Smooth muscle cell of the brain vasculature (primary cell): ENCODE measurements at places on chromosomes 1 and 21.
A peak's percentile ranks its signal among the peaks of the same experiment; 100 is the strongest.

GRCh38 chr1:14332158-14332557 lies 266.3 kb upstream of the KAZN start:
- no peak for DNase-seq

GRCh38 chr1:58307431-58307830 lies 239.1 kb downstream of the OMA1 start:
- DNase-seq, result no peak

DNA sequence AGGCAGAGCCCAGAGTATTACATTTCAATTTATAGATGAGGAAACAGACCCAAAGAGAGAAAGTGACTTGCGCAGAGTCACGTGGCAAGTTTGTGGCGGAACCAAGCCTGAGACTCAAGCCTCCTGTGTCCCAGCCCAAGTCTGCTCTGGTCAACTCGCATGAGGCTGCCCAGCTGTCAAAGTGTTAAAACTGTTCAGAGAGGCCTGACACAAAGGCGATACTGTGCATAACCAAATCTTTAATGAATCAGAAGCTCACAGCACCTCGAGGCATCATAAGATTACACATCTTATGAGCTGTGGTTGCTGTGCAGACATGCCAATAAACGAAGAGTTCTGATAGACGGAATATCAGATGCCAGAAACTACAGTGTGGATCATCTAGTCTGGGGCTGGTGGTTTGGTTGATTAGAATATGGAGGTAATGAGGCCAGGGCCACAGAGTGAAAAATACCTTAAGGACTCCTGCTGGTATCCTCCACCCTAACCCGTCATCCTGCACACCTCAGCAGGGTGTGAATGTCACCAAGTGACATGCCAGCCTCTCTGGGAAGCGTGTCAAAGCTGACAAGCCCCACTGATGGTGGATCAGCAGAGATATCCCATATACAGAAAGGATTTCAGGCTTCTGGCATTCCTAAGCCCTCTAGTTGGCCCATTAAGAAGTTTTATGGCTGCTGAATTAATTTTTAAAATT lies 42.2 kb downstream of the TNNT2 start:
- DNase-seq, result no peak

DNA sequence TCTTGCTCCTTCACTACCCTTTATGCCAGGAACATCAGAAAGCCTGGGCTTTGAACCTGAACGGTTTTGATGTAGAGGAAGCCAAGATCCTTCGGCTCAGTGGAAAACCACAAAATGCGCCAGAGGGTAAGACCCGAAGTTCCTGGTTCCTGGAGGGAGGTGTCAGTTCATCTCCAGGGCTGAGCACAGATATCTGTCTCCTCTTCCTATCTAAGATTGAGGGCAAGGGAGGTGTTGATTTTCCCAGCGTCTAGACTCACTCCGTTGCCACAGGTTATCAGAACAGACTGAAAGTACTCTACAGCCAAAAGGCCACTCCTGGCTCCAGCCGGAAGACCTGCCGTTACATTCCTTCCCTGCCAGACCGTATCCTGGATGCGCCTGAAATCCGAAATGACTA lies 915 bp downstream of the CDC20 start:
- no peak for DNase-seq

- no peak for DNase-seq
Observed at GRCh38 chr1:184152974-184153373, 101.4 kb downstream of the TSEN15 start.

GRCh38 chr21:45724345-45724961 lies 80.9 kb downstream of the PCBP3 start:
- DNase-seq, result peak; percentile 2

- no peak for DNase-seq
Observed at GRCh38 chr1:4416189-4416588, 238.2 kb upstream of the AJAP1 start.

- no peak for DNase-seq
Observed at GRCh38 chr1:110612060-110612745, 6.0 kb upstream of the KCNA2 start.

DNA sequence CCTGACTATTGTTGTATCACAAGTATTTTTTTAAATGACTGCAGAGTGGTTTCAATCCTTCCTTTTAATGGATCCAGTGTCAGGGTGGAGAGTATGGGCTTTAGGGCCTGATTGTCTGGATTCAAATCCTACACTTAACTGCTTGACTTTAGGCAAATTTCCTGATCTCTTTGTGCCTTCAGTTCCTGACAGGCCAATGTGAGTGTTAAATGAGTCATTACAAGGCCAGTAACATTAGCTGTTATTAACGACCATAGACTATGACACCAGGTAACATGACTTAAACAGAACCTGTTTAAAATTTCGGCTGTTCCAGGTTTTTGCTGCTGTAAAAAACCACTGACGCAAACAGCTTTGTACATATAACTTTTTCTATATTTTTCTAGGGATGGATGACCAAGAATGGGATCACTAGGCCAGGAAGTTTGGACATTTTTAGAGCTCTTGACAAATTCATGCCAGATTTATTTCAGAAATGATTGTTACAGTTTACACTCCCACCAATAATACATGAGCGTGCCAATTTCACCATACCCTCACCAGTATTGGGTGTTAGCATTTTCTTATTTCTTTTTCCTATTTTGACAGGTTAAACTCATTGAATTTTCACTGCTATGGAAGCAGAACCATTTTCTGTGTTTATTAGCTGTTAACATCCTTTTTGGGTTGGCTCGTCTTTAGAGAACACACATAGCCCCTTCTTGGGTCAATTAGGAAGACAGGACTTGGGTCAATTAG lies 11.3 kb downstream of the ZNF362 start:
- no peak for DNase-seq

GRCh38 chr1:78606274-78606673 lies 14.0 kb upstream of the IFI44L start:
- DNase-seq, result no peak

- no peak for DNase-seq
Observed at GRCh38 chr1:191530928-191531327, 627.3 kb upstream of the RGS18 start.

DNA sequence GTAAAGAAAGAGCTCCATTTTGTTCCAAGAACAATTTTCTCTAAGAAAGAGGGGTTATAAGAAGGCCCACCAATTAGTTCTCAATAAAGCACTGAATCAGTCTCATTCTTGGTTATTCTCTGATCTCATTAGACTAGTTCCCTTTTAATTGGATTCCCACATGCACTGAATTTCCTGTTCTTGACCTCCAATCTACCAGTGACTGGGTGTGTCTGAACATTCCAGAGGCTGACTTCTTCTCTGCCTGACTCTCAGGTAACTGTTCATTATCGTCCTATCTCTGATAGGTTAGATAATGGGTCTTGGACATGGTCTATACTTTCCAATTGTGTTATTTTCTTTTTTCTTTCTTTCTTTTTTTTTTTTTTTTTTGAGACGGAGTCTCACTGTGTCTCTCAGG lies 22.7 kb downstream of the PTGS2 start:
- DNase-seq, result no peak

- DNase-seq, result no peak
Observed at GRCh38 chr1:9705337-9706093, 54.0 kb downstream of the PIK3CD start.

- DNase-seq, result no peak
Observed at GRCh38 chr1:94068096-94068998, 52.6 kb downstream of the ABCA4 start.

DNA sequence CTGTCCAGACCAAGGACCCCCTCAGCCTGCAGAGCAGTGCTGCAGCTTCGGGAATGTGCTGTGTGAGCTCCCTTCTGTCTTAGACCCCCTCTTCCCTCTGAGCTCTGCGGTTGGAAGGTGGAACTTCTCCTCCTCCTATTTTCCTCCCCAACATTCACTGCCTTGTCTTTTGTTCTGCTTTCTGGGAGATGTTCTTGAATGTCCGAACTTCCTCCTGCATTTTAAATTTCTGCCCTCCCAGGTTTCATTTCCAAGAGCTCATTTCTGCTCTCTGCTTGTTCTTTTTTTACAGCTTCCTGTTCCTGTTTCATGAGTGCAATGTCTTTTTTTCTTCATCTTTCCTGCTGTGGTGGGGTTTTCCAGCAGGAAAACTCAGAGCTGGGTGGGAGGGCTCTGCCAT lies 29.3 kb downstream of the RRP1 start:
- DNase-seq, result no peak

DNA sequence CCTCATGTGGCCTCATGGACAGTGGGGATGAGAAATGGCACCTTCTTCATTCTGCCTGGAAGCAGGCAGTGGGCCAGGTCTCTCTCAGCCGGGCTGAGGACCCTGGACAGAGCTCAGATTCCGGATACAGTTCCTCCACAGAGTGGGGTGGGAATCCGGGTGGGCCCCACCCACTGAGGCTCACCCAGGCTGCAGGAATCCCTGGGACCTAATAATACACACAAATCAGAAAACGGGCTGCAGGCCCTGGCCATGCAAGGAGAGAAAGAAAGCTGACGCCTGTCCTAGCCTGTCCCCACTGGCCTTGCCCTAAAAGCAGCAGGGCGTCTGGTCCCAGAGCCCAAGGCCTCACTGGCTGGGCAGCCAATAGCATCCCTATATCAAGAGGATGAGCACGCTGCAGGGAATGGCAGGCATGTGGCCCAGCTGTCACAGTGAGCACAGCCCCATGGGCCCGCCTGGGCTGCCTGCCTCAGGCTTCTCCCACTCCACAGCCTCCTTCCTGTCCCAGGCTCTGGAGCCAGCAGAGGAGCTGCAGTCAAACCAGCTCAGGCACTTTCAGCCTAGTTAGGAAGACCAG lies 25.3 kb downstream of the ACTA1 start:
- no peak for DNase-seq

- no peak for DNase-seq
Observed at GRCh38 chr21:22223385-22223784, 1225.2 kb downstream of the NCAM2 start.

GRCh38 chr1:147334292-147334691 lies 91.8 kb downstream of the CHD1L start:
- no peak for DNase-seq

DNA sequence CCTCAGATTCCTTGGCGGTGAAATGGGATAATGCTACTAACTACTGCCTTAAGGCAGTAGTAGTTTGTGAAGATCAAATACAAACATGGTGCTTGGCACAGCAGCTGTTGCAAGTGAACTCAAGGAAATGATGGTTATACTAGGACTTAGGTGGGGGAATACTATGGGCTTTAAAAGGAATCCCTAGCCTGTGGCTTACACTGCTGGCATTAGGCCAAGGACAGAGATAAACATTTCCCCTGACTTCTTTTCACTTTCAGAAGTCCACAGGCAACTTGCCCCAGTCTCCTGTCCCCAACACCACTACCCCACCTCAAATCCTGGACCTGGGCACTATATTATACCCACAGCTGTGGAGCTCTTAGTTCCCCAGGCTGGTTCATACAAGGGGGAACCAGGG lies 13.1 kb upstream of the VAMP4 start:
- no peak for DNase-seq

DNA sequence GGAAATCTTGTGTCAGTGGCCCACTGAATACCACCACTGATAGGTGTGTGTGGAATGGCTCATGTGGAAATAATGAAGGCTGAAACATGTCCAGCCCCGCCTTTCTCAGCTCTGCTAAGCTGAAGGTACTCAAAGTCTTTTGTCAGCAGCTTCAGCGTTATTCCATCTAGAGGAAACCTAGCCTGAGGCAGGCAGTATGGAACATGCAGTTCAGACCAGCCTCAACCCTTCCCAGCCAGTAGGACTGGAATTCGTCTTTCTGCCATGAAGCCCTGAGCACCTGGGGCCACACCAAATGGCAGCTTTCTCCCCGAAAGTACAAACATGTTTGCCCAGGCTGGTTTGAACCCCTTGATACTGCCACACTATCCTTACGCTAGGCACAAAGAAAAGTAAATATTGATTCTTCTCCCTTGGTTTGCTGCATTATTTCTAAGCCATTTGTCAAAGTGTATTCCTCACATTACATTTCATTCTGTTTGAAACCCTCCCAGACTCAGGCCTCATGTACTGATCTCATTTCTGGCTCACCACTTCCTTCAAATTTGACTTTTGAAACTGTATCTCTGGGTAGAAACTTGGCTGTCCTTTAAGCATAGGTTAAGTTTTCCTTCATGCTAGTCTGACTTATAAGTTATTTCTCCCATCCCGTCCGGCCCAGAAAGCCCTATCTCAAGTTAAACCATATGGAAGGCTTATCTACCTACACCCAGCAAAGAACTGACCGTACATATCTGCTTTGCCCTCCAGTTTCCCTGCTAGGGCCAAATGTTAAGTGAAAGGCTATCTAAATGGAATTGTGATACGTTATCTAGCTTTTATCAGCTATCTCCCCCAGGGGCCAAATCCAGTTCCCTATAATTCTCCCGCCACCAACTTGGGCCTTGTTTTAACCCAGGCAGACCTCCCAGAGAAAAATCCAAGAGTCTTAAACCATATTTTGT lies 45.7 kb upstream of the HOOK1 start:
- no peak for DNase-seq

GRCh38 chr1:11238311-11238710 lies 24.0 kb downstream of the MTOR start:
- DNase-seq, result no peak

DNA sequence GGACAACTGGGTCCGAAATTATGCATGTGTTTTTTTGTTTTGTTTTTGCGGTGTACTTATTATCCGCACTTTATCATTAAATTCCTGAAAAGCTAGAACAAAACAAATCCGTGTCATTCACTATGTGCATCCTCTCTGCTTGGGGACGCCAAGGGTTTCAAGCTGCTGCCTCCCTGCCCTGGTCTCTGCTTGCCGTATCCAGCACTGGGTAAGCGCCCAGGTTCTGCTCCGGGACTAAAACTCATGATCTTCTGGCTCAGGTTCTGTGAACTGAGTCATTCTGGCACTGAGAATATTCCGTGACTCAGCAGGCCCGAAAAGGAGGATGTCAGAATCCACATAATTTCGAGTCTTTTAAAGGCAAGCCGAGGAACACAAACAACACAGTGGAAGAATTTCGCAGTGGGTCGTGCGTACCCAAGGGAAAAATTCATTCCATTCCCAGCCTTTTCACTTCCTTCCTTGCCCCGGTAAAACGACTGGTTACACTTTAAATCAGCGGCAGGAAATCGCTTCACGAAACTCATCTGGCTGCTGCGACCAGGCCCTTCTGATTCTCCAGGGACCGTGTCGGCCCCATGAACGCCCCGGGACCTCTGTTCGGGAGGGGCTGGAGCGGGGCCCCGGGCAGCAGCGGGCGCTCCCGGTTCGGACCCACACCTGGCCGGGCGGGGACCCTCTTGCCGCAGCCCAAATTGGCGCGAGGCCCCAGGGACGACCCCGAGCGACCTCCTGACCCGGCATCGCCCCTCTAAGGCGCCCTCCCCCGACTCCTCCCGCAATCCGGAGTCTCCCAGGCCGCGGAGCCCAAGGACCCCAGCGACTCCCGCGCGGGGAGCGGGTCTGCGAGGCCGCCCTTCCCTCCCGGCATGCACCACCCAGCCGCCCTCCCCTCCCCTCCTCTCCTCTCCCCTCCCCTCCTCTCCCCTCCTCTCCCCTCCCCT lies 746 bp upstream of the LAMC1 start:
- peak; percentile 93 for DNase-seq

GRCh38 chr1:243672539-243673074 lies 177.4 kb downstream of the AKT3 start:
- no peak for DNase-seq
